CD4-positive, alpha-beta T cell treated with Interleukin-4 for 4 hours (primary cell): ENCODE measurements at places on chromosomes 12 and 14.
A peak's percentile ranks its signal among the peaks of the same experiment; 100 is the strongest.

DNA sequence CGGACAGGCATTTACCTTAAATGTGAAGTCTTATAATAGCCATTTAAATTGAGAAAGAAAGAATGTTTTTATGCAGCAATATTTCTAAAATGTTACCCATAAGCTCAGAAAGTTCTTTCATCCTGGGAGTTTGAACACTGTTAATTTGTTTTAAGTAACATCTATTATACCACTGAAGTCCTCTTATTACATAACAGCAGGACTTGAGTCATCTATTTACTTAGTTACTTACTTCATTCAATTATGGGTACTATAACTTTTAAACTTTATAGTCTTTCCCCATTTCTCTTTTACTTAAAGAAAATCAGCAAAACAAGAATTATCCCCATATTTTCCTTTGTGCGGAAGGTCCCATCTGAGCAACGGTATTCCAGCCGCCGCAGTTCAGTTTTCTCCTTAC, 473.1 kb downstream of the ETNK1 start:
- DNase-seq = no peak

DNA sequence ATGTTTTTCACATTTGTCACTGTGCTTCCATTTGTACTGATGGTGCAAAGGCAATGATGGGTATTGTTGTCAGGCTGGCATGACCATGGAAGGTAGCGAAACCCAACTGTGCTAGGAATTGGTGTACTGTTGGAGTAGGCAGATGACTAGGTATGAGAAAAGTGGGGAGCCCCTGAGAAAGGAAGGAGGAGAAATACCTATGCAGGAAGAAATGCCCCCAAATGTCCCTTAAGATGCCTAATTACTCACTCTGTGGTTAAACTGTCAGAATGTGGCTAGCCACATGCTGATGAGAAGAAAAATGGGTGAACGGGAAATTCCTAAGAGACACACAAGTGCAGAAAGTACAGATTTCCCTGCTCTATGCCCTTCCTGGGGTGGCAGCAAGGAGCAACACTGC, 339.1 kb downstream of the TMEM132D start:
- no peak for DNase-seq

- no peak for DNase-seq
These were observed 117.4 kb downstream of the DAD1 start for GRCh38 chr14:22471545-22472121.

DNA sequence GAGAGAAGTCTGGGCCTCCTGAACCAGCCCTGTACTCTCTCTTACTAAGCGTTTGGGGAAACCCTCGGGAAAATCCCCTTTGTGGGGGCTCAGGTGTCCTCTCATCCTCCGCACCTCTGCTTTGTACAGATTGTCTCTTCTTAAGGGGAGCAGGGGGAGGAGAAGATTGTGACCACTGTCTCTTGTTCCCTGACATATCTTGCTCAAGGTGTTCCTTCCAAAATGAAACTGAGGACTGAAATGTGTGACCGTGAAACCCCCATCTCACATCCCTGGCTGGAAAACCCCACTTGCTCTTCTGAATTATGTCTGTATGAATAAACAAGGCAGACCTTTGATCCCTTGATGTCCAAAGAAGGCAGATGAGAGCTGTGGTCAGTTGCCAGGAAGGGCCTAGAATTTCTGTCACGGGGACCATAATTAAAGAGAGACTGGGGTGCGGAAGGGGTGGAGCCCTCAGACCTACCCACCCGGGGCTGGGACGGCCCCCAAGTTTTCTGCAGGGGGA, 369.8 kb downstream of the AACS start:
- DNase-seq = no peak

DNA sequence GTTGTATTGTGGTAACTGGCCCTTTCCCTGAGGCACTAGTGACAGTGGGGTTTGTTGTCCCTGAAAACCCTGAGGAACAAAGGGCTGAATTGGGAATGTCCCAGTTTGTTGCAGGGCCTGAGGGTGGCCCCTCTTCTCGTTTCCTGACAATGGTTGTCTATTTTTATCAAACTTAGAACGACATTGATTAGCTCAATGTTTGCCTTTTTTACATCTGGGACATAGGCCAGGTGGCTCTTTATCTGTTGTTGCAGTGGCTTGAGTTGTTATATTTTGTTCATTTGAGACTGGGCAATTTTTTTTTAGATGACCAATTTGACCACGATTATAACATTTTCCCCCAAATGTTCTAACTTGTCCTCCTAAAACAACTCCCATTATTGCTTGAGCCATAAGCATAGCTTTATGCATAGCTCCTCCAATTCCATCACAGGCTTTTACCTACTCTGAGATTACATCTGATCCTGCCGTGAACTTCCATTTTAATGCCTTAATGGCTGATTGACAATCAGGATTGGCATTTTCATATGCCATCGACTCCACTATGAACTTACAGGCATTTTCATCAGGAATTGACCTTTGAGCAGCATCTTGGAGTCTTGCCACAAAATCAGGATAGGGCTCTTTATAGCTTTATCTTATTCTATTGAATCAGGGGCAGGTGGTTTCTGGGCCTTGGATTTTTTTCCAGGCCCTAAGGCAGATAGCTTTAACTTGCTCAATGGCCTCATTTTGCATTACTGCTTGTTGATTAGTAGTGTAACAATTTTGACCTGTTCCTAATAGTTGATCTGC, 604.3 kb downstream of the ALG10 start:
- DNase-seq = no peak

DNA sequence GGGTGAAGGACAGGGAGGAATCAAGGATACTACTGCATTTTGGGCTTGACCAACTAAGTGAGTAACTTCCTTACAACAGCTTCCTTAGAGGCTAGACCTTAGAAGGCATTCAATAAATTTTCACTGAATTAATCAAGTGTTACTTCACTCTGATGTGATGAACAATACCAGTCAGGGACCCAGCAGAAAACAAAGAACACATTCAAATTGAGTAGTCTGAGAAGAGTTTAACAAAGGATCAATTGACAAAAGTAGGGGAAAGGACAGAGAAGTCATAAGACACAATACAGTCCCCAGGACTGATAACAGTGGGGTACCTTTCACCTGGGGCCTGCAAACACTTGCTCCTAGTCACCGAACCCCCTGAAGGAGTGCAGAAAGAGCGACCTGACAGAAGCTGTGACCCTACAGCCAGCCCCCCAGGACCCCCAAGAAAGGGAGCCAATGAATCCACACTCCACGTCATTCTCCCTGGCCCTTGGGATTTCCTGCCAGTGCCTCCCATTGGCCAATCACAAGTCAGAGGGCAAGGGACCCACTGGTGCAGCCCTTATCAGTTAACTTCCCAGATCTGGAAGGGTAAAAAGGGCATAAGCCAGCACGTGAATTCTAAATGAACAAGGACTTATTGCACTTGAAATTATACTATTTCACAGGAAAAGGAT, 6.9 kb downstream of the ANAPC5 start:
- DNase-seq = no peak

GRCh38 chr12:80825506-80825905, 108.8 kb downstream of the MYF5 start:
- no peak for DNase-seq

GRCh38 chr12:15788233-15789219, 662 bp downstream of the EPS8 start:
- peak; percentile 1 for DNase-seq

GRCh38 chr12:132593938-132594358, 16.4 kb downstream of the LRCOL1 start:
- no peak for DNase-seq

- DNase-seq = peak; percentile 79
These were observed 10.9 kb downstream of the DCP1B start for GRCh38 chr12:1993341-1993740.

- no peak for DNase-seq
These were observed 82.3 kb downstream of the RGS6 start for GRCh38 chr14:72014486-72014885.

DNA sequence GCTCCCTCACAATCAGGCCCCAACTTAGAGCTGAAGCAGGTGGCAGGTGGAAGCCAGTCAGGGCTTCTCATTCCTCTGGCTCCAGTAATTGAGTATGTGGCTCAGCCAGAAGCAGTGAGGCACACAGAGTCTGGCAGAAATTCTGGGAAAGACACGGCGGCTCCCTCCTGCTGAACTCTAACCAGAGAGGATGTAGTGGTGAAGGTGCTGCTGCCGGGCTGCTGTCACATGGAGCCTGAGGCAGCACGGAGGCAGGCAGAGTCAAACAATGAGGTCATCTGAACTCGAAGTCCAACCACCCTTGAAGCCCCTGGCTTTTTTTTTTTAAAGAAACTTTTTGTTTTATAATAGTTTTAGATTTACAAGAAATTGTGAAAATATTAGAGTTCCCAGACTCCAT, 33.4 kb upstream of the SMOC1 start:
- DNase-seq = no peak

DNA sequence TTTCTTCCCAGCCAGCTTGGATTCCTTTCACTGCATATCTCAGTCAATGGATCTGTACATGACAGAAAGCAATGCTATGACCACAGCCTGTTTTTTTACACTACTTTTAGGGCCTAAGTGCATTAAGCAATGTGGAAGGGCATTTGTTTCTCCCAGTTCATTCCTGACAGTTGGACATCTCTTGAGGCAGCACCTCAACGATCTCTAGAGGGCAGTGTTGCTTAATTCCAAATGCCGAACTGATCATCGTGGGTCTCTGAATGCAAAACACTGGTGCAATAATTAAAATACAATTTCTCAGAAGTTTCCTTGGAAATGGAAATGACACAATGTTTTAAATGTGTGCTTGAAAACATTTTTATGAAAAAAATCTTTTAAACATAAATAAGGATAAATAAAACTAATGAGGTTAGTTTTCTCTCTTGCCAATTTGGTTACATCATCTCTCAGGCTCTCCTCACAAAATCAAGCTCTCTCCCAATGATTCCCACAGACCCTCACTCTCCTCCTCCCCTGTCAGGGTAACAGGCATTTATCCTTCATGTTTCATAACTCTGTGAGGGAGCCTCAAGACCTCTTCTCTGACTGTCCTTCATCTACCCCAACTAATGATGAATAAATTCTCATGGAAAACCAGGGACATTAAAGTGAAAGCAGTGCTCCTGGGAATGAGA, 192.4 kb upstream of the SLC16A7 start:
- peak; percentile 38 for DNase-seq

DNA sequence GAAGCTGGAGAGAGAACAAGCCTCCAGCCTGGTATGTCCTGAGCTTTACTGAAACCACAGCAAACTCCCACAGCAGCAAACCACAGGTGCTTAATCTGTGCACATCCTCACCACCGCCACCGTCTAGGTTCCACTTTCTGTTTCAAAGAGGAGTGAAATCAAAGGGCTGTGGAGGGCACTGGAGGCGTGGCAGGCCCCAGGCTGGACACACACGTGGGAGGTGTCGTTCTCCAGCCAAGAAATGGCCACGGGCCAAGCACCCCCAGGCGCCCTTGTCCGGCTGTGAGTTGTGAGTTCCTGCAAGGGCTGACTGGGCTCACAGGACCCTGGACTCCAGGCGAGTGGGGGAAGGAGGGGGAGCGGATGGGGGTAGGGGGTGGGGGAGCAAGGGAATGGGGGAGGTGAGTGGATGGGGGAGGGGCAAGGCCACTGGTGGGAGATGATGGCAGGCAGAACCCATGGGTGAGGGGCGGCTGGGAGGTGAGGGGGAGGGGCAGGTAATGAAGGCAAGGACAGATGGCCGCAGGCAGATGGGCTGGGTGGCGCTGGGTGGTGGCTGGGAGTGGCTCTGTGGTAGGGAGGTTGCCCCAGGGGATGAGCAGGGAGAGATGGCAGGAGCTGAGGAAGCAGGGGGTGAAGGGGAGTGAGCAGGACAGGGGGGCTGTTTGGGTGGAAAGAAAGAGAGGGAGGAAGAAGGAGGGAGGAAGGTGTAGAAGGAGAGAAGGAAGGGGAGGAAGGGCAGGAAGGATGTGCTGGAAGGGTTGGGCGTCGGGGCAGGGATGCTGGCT, 86.7 kb downstream of the NCOR2 start:
- peak; percentile 30 for DNase-seq

DNA sequence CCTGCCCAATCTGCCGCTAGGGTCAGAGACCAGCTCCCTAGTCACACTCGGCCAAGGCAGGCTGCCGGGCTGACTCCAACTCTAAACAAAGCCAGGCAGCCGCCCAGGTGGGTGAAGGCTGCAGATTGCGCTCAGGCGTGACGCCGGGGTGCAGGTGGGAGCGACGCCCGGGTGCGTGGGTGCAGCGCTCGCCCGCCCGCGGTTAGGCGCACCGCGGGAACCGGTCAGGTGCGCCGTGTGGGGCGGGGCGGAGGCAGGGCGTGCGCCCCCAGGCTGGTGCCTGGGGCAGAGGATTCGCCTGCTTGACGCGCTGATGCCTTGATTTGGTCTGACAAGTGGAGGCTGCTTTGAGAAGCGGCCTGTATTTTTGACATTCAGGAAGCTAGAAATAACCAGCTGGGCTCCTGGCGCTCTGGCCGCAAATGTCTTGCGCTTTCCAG, 126.7 kb upstream of the HIF1A start:
- peak; percentile 27 for DNase-seq

- no peak for DNase-seq
These were observed 199.8 kb upstream of the RBM19 start for GRCh38 chr12:114165921-114166320.

DNA sequence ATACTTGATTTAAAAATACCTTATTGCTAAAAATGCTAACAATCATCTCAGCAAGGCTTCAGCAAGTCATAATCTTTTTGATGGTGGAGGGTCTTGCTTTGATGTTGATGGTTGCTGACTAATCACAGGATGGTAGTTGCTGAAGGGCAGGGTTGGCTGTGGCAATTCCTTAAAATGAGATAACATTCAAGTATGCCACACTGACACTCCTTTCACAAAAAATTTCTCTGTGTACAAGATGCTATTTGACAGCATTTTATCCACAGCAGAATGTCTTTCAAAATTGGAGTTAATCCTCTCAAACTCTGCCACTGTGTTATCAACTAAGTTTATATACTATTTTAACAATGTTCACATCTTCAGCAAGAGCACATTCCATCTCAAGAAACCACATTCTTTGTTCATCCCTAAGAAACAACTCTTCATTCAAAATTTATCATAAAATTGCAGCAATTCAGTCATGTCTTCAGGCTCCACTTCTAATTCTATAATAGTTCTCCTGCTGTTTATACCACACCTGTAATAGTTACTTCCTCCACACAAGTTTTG, 16.1 kb downstream of the SCAF11 start:
- no peak for DNase-seq

- DNase-seq = no peak
These were observed 49.5 kb downstream of the KLHL28 start for GRCh38 chr14:44912041-44912869.

DNA sequence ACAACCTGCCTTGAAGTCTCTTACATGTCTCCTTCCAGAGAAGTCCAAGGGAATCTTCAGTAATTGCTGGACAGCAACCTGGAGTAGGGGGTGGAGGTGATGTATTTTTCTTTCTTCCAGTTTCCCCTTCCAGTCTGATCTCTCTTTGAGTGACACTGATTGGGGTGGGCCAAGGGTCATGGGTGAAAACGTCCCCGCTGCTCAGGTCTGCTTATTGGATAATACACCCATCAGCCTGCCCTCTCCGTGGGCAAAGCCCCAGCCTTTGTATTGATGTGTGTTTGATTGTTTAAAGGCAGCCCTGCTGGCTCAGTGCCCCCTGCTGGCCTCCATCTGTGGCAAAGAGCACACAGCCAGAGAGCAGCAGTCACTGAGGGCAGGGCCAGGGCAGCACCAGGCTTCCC, 35.7 kb upstream of the ATP2A2 start:
- peak; percentile 43 for DNase-seq
